ENCODE measurements at places on chromosomes 7 and 10. TPM values are rescaled to one million over a fixed set of nuclear protein-coding genes. Genes with fewer than 3 reads are reported as not detected.

GRCh38 chr10:88045656-88046415 is 182.4 kb downstream of the PTEN start:
- DNase-seq: no peak

DNA sequence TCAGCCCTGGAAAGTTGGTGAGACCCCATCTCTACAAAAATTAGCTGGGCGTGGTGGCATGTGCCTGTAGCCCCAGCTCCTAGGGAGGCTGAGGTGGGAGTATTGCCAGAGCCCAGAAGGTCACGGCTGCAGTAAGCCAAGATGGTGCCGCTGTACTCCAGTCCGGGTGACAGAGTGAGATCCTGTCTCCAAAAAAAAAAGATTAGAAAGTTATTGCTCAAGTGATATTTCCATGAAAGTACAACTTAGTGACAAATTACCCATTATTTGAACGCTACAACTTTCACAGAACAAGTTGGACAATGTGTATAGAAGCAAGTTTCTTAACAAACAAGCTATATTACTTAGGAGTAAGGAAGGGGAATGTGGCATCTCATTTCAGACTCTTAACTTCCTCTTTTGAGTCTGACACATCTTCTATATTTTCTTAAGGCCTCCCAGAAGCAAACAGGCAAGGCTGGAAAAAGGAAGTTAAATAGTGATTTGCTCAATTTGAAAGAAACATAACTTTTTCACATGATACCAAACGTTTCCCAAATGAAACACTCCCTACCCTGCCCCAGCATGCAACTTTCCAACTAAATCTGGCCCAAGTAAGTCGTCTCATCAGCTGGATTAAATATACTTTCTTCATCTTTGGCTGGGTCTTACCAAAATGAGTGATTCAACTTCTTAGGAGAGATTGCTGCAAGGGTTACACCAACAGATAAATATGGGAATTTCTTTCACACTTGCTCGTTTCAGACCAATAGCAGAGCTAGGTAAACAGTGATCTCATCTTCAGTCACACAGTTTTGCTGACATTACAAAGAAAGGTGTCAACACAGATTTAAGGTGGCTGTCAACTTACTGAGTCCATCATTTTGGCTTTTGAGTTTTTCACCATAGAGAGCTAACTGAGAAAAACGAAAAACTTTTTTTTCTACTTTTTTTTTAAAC is 66.3 kb upstream of the KLF6 start:
- DNase-seq: no peak

GRCh38 chr7:107594961-107595737 is 15.1 kb downstream of the BCAP29 start:
- no peak for DNase-seq

- DNase-seq: no peak
Measured at GRCh38 chr10:17084258-17084657, 45.4 kb downstream of the CUBN start.

GRCh38 chr10:43135064-43135463 is 3.2 kb upstream of the CSGALNACT2 start:
- no peak for DNase-seq

DNA sequence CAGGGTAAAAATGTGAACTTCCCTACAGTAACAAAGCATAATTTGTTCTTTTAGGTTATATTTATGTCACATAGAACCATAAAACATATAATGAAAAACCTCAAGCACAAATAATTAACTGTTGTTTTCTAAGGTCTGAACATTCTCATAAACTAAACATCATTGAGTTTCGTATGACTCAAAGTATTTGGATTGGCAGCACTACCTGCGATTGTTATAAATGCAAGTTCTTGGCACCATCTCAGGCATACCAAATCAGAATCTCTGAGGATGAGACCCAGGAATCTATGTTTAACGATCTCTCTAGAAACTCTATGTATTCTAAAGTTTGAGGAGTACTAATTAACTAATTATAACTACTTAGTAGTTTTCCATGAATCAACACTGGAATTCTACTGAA is 22.5 kb downstream of the ORC5 start:
- DNase-seq: no peak

- no peak for DNase-seq
Measured at GRCh38 chr7:36650766-36651312, 73.5 kb downstream of the AOAH start.

GRCh38 chr10:101002456-101002855 is 2.8 kb downstream of the LZTS2 start:
- DNase-seq: no peak

GRCh38 chr7:6416516-6417145 is 31.1 kb downstream of the DAGLB start:
- DNase-seq: no peak

Gene NRP1
- 175 TPM for total RNA-seq

Gene LLCFC1
- total RNA-seq: not detected

Measured in left ventricle myocardium superior (tissue), 1 donor.